Tibial artery (tissue), 4 donors: ENCODE measurements at places on chromosomes 7 and 10.

GRCh38 chr10:8304861-8305260 lies 250.4 kb downstream of the GATA3 start:
- DNase-seq, result no peak

- DNase-seq, result no peak
Observed at GRCh38 chr10:43424416-43424815, 12.5 kb upstream of the ZNF487 start.

DNA sequence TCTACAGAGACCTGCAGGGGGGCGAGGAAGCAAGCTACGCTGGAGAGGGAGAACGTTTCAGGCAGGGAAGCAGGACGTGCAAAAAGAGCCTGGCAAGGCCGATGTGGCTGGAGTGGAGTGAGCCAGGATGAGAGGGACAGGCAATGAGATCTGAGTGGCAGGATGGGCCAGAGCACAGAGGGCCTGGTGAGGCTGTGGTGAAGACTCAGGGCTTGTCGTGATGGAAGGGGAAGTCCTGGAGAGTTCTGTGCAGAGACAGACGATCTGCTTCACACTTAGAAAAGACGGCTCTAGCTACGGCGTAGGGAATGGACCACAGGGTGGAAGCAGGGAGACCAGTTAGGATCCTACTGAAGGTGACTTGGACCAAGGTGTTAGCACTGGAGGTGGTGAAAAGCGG lies 87.0 kb downstream of the SH3PXD2A start:
- no peak for DNase-seq

DNA sequence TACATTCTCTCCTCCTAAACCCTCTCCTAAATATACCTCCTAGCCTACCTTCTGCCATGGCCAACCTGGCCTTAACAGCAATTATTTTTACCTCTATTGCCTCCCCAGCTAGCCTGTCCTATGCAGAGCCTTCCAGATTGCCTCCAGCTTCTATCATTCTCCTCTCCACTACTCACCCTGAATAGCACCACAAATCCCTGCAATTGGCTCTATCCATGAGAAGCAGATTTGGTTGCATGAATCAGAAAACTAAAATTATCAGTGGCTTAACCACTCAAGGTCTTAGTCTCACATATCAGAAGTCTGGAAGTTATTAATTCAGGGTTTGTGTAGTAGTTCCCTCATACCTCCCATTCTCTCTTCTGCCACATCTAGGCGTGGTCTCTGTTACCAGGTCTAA lies 120.3 kb upstream of the CACUL1 start:
- DNase-seq, result no peak

DNA sequence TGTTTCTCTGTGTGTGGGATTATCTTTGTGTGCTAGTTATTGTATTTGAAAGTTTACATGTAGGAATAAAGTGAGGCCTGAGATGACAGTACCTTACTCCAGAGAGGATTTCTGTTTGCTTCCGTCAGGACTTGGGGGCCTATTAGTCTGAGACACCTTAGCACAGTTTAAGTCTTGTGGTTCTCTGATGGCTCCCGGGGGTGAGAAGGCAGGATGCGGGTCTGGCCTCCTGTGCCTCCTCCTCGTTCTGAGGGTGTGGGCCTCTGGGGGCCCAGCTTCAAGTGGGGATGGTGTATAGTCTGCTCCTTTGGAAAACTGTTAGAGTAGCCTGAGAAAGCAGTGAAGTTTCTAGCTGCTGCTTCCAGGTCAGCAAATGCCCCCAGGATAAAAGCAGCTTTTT lies 12.4 kb downstream of the MTURN start:
- DNase-seq, result no peak

- no peak for DNase-seq
Observed at GRCh38 chr7:29639886-29640595, 76.4 kb downstream of the PRR15 start.

- no peak for DNase-seq
Observed at GRCh38 chr10:33260403-33261149, 73.9 kb downstream of the NRP1 start.

DNA sequence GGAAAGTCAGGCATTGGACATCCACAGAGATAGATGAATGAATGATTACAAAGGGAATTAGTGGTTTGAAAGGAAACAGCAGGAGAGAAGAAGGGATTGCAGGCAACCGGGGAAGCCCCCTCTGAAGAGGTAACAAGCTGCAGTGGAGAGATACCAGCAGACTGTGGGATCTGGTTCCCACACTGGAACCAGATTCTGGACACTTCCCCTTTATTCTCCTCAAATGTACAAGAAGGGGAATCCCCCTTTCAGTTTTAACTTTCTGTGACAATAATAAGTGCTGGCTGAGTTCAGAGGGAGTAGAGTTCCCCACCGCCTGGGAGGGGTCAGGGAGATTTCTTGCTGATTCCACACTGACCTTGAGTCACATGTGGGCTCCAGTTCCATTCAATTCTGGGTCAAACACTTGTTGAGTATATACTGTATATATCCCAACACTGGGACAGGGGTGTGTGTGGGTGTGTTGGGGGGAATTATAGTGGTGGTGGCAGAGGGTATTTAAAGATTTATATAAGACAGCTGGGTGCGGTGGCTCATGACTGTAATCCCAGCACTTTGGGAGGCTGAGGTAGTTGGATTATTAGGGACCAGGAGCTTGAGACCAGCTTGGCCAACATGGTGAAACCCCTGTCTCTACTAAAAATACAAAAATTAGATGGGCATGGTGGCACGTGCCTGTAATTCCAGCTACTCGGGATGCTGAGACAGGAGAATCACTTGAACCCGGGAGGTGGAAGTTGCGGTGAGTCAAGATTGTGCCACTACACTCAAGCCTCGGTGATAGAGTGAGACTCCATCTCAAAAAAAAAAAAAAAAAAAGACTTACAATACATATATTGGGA lies 16.5 kb upstream of the DDIT4 start:
- no peak for DNase-seq

DNA sequence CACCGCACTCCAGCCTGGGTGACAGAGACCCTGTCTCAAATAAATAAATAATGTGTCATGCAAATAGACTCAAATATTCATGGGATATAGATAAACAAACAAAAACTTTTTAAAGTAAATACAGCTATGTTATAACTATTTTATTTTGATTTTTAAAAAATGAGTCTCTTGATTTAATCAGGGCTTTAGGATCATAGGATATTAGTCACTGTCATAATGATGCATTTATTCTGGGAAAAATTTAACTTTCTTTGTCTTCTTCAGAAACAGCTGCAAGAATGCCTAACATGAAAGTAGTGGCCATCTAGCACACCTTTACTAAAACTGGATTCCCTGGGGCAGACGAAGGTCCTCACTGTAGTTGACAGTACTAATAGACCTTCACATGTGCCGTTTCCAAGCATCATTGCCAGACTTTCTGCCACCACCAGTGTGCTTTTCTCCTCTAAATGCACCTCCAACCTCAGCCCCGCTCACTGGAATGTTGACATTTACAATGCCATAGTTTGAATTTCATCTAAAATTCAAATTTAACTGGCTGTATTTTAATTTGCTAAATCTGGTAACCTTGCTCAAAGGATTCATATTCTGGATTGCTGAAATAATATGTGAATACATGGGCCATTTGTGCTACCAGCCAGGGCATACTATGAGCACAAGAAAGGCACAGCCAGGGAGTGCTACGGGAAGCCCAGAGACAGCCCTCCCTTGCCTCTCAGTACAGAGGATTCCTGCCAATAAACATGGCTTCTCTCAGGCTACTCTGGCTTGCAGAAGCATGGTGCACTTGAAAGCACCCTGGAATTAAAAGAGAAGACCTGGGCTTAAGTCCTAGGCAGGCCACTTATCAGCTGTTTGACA lies 63.4 kb upstream of the ADO start:
- DNase-seq, result no peak

DNA sequence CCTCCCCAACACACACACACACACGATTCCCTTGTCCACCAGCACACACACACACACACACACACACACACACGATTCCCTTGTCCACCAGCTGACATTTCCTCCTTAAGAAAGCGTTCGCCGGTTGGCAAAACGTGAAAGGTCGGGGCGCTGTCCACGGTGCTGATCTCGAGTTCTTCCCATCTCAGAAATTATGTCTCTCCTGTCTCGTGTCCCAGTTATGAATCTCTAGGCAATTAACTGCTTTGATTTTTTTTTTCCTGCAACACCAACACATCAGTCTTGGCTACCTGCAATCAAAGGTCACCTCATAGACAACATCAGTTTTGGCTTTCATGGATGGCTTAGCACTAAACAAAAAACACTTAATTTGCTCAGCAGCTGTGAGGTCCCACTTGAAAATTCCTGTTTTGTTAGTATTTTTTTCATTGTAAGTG lies 1.9 kb downstream of the INA start:
- peak; percentile 29 for DNase-seq

DNA sequence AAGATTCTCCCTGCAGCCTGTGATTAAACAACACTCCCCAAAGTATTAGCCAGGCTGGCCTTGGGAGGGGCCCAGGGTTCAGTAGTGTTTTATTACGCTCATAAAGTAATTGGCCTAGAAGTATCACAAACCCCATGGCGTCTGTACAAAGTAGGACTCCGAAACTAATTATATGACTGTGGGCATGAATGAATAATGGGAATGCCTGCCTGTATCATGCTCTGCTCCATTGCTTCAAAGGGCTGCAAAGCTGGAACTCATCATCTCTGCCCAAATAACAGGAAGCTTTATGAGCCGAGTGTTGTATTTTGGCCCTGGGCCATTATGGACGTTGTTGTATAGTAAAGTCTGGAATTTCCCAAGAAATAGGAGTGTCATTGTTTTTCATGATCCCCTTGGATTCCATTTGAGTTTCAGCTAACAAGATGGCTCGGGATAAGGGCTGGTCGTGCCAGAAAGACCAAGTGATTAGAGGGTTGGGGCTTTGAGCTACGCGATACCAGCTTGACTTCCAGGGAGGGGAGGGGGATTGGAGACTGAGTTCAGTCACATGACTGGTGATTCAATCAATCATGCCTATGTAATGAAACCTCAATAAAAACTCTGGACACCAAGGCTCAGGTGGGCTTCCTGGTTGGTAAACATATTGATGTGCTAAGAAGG lies 65.3 kb upstream of the NPTX2 start:
- DNase-seq, result no peak

DNA sequence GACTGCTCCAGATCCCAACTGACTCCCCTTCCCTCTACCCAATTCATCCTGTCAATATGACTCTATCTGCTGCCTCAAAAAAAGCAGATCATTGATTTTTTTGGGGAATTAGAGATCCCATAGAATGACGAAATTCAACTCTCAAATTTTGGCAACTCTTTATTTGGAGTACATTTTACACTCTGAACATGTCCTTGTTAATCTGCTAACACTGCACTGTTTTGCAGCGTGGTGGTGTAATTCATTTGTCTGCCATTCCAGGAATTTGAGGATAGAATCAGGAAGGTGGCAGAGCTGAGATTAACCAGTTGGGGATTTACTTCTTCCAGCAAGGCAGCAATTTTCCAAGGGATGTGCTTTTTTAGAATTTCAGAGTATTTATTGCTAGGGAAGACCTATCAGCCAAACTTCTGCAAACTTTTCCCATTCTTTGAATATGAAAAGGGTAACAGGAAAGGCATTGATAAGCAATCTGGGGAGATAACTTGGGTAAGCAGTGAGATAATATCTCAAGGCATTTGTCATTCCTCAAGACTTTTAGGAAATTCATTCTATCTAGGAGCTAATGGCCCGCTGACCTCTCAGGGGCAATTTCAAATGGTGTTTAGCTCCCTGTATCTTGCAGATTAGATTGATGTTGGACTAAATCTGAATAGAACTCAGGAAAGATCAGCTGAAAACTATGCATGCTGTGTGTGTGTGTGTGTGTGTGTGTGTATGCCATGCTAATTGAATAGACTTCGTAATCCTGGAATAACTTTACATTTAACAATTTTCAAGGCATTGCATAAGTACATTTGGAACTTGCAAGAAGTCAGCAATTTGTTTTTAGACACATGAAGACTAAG lies 9.7 kb downstream of the BAMBI start:
- DNase-seq, result no peak

DNA sequence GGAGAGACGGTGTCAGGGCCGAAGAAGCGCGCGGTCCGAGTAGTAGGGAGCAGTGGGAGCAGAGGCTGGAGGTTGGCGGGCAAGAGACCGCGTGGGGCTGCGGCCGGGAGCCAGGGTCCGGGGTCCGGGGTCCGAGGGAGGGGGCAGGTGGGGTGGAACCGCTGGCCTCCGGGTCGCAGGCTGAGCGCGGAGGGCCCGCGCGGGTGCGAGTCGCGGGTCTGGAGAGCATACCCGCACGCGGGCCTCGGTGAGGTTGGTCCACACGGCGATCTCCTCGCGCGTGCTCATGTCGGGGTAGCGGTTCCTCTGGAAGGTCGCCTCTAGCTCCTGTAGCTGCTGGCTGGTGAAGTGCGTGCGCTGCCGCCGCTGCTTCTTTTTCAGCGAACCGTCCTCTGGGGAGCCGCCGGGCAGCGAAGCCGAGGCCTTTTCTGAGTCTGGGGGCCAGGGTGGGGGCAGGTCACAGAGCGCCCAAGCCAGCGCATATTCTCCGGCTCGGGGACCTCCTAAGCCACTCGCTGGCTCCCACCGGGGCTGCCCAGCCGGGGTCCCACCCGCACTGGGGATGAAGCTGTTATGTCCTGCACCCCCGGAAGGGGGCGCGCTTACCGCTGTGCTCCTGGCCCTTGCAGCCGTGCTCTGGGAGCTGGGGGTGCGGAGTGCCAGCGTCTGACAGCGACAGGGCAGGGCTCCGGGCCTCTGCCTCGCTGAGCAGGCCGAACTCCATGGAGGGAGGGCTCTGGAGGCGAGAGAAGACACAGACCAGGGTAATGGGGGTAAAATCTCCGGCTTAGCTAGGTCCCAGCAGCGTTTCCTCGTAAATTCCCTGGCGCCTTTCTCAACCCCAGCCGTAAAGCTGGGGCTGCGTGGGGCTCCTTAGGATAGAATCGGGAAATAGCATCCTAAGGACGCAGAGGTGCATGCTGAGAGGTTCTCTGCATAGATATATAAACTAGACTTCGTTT lies 5.5 kb downstream of the ELOVL3 start:
- DNase-seq, result no peak

- DNase-seq, result no peak
Observed at GRCh38 chr7:111753968-111754367, 191.7 kb upstream of the IMMP2L start.

DNA sequence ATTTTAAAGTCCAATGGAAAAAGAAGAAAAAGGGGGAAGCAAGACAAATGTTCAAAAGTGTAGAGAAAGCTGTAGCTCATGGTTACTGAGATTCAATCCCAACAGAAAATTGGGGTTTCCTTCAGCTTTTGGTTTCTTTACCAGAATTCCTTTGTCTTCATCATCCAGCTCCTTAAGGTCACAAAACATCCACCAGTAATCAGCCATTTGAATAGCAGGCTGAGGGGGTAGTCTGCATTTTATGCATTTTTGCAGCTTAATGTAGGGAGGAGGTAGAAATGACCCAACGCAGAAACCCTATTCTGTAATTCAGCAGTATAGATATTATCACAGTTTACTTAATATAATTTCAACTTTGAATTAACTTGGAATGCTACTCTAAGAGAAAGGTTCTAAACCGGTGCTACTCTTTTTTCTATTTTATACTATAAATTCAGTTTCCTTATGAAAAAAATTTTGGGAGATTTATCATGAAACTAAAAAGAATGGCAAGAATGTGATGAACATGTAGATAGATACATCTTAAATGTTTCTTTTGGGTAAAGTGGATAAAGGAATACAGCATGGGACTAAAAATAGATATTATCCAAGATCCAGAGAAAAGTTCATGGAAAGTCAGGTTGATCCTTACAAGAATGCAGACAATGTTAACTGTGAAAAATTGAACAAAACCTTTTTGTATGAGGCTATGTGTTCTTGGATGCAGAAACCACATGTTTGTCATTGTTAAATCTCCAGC lies 596.9 kb downstream of the PHTF2 start:
- DNase-seq, result no peak

GRCh38 chr7:158378978-158379377 lies 208.6 kb downstream of the PTPRN2 start:
- DNase-seq, result no peak
